ENCODE measurements at places on chromosomes 6 and 20.

DNA sequence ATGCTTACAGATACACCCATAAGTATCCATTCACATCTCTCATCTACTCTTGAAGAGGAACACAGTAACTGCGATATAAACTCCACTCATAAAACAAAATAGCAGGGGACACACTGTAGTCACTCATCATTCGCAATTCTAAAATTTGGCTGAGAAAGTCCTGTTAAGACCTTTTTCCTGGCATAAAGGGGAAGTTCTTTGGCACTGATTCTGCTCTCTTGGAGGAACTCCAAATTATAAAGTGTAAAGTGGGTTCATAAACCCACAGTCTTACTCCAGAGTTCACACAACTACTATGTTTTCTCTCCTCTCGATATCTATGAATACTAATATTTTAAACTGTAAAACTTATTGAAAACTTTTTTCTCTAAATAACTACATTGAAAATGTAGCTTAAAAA is 80.6 kb downstream of the ADGB start:
- DNase-seq = no peak

- DNase-seq = no peak
Observed at GRCh38 chr20:9575836-9576235, 61.4 kb downstream of the LAMP5 start.

GRCh38 chr20:64006902-64007301 is 26.0 kb downstream of the PRPF6 start:
- no peak for DNase-seq

GRCh38 chr6:42066156-42066675 is 15.9 kb downstream of the TAF8 start:
- no peak for DNase-seq

DNA sequence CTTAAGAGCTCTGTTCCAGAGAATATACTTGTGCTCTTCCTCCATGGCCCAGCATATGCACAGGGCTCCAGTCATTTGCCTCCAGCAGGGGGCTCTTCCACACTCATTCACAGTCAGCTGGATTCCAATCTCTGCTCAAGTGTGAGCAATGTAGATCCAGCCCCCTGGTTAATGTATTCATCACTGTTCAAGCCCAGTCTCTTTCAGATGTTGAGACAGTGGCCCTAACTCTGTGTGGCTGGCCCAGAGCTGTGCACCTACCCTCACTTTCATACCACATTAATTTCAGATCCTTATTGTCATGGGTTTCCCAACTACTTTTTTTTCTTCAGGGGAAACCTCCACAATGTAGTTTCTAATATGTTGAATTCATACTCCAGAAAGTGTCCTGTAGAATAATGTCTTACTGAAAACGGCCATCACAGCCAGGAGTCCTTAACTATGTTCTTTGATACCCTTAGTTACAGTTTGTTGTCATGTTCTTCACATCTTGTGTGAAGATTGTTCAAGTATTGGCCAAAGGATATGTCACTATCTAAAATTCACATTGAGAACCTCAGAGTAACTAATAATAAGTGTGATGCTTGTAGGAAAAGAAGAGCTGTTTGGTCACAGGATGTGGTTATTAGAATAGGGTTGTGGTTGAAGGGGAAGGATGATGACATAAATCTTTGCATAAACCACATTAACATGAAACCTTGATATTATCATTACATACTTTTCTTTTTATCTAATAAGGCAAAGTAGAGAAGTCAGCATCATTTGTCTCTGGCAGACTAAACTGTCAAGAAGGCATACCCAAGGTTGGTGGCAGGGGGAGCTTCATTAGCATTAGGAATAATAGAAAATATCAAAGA is 14.4 kb upstream of the HLA-DQA1 start:
- DNase-seq = peak; percentile 81

- DNase-seq = no peak
Observed at GRCh38 chr6:119173249-119174084, 95.0 kb upstream of the FAM184A start.

DNA sequence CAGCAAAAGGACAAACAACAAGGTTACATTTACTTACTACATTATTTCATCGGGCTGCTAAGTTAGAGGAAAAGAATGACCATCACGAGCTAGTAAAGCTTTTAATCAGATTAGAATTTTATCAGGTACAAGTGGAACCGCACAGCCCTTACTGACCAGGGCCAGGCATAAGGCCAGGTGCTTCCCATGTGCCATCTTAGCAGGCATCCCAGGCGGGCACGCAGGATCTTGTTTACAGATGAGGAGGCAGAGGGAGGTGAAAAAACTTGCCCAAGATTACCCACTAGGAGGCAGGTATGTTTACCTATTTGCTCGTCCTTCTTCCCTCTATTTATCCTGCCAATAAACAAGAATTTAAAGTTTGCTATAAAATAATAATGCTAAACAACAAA is 10.7 kb downstream of the EZR start:
- DNase-seq = no peak

GRCh38 chr6:149277621-149278020 is 39.9 kb upstream of the TAB2 start:
- no peak for DNase-seq

GRCh38 chr20:14259689-14260088 is 77.7 kb downstream of the FLRT3 start:
- no peak for DNase-seq

GRCh38 chr6:39263303-39264037 is 34.2 kb upstream of the KCNK5 start:
- no peak for DNase-seq

GRCh38 chr20:47875297-47876025 is 90.2 kb upstream of the SULF2 start:
- no peak for DNase-seq

DNA sequence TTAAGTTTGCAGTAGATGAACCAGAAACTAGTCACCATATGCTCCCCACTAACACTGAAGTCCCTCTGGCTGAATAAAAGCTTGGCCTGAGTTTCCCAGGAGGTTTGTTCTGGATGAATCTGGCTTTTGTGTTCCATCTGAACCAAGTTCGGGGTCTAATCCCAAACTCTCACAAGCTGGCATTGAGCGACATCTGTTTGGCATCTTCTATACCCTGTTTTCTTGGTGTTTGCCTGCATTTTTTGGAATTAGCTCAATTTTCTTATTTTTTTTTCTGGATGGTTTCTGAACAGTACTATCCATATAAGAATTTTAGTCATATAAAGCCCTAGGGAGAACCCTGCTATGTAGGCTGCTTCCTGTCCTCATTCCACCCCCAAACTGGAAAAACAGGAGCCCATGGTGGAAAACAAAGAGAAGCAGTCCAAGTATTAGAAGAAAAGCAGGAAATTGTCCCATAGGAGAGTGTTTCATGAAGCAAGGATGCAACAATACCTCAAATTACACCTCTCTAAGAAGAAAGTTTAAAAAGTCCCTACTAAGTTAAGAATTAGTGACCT is 737.1 kb downstream of the DHX35 start:
- no peak for DNase-seq

DNA sequence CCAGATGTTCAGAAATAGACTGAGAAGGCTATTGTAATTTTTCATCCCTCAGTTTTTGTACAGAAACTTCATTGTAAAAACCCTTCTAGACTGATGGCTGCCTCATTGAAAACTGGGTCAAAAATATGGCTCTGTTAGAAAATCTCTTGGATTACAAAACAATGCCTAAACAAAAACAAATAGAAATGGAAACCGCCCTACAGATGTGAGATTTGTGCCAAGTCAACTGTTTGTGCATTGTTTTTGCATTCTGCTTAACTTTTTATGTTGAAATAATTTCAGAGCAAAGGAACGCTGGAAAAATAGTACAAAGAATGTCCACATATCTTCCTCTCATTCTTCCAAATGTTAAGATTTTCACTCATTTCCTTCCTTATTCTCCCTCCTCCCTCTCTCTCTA is 425.1 kb downstream of the FOXA2 start:
- no peak for DNase-seq

DNA sequence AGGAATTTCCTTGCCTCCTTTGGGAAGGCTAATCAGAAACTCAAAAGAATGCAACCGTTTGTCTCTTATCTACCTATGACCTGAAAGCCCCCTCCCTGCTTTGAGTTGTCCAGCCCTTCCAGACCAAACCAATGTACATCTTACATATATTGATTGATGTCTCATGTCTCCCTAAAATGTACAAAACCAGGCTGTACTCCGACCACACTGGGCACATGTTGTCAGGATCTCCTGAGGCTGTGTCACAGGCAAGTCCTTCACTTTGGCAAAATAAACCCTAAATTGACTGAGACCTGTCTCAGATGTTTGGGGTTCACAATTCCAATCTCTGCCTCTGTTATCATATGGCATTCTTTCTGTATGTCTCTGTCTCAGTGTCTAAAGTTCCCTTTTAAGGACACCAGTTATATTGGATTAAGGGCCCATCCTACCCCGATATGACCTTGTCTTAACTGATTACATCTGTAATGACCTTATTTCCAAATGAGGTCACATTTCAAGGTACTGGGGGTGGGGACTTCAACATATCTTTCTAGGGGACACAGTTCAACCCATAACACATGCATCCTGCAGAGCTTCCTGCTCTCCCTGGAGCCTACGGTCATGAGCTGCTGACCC is 513.5 kb upstream of the JARID2 start:
- DNase-seq = no peak

GRCh38 chr6:21596145-21596948 is 2.8 kb downstream of the SOX4 start:
- peak; percentile 80 for DNase-seq

- DNase-seq = no peak
Observed at GRCh38 chr20:330233-331149, 5.1 kb downstream of the SOX12 start.

GRCh38 chr20:34045294-34045693 is 51.6 kb downstream of the RALY start:
- no peak for DNase-seq

- peak; percentile 20 for DNase-seq
Observed at GRCh38 chr6:142474531-142475289, 172.9 kb downstream of the ADGRG6 start.

- DNase-seq = no peak
Observed at GRCh38 chr20:58656831-58657230, 5.7 kb downstream of the STX16 start.

- no peak for DNase-seq
Observed at GRCh38 chr6:167669553-167669849, 157.2 kb upstream of the AFDN start.

DNA sequence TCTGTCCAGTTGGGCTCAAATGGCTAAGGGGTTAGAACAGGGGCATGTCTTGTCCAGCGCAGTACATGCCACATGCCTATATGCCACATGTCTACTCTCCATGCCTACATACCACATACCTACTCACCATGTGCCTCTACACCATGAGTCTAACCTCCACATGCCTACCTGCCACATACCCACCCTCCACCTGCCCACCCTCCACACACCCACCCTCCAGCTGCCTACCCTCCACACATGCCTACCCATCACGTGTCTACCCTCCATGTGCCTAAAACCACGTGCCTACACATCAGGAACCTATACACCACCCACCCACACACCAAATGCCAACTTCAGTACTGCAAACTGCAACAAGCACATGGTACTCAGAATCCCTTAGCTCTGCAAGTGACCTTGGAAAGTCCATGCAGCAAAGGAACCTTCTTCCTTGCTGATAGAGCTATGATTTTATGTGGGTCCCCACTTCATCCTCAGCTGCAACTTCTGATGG is 113.0 kb upstream of the CST7 start:
- DNase-seq = no peak

DNA sequence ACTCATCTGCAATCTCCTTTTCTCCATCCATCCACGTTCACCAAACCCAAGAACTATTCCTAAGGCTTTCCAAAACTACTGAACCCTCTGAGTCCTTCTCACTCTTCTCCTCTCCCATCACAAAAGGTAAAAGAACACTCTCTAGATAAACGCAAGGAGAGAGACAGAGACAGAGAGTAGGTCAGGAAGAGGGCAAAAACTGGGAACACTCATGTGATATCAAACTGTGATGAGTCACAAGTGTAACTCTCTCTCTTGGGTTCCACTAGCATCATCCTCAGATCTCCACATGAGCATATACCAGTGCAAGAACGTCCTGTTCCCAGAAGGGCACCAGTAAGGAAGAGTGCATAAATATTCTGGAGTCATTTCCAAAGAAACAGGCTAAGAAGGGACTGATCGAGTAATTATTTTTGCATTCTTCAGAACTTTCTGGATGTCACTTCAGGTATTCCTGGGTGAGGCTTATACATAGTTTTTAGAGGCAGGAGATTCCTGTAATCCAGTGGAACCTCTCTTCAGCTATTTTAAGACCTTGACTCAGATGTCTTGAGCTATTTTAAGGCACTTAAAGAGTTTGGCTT is 47.3 kb upstream of the STXBP5 start:
- DNase-seq = no peak

GRCh38 chr20:51650685-51651134 is 108.2 kb upstream of the NFATC2 start:
- no peak for DNase-seq

- no peak for DNase-seq
Observed at GRCh38 chr6:47147836-47148344, 105.8 kb upstream of the ADGRF1 start.

- DNase-seq = no peak
Observed at GRCh38 chr6:5751525-5752390, 255.0 kb downstream of the NRN1 start.

DNA sequence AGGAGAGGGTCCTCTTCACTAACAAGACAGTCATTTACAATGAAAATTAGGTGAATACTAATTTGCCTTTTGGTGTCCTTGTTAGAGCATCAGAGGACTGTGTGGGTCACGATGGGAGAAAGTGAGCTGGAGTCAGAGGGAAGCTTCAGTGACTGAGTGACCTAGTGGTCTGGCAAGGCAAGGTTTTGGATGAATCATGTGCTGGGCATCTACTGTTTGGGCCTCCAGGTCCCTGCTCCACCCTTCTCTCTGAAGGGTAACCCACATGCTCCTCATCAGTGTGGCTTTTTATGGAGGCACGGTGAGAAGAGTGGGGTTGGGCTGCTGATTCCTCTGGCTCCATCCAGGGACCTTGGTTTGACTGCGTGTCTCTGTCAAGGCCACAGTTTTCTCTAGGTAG is 60.5 kb upstream of the EXOC2 start:
- DNase-seq = no peak

GRCh38 chr20:47951521-47951971 is 166.3 kb upstream of the SULF2 start:
- DNase-seq = no peak

DNA sequence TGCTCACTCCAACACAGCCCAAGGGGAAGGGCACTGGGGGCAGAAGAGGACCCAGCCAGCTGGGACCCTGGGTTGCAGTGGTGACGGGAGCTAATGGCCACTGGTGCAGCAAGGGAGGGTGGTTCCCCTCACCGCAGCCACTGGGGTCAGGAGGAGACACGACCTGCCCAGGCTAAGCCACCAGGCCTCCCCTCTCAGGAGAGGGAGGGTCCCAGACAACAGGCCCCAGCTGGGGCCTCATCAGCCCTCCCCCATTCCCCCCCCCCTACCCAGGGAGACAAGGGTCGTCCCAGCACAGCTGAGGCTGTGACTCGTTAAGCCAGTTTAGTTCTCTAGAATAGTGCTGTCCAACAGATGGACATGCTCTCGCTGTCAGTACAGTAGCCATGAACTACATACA is 17.3 kb upstream of the MATN4 start:
- no peak for DNase-seq

GRCh38 chr20:37841971-37842370 is 61.0 kb upstream of the VSTM2L start:
- DNase-seq = no peak

GRCh38 chr6:74764486-74764885 is 441.4 kb downstream of the COL12A1 start:
- no peak for DNase-seq

Measured in GM06990 (cell line).